ENCODE measurements at places on chromosomes 16 and 17.

- no peak for DNase-seq
Measured at GRCh38 chr17:41511116-41511515, 5.7 kb upstream of the KRT13 start.

- DNase-seq = no peak
Measured at GRCh38 chr17:43114151-43114552, 11.0 kb downstream of the BRCA1 start.

DNA sequence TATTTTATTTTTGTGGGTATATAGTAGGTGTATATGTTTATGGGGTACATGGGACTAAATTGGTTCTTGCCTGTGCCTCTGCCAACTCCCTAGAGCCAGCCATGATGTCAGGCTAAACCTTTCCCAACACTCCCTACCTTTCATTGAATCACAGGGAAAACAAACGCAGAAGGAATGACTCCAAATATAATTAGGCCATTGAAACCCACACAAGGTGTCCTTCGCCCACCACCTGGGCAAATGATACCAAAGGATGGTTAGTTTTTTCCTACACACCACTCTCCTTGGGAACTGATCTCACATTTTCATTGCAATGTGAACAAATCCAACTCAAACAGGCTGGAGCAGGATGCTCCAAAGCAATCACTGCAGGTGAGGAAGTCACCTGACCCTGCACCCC is 27.5 kb downstream of the WSB1 start:
- no peak for DNase-seq

DNA sequence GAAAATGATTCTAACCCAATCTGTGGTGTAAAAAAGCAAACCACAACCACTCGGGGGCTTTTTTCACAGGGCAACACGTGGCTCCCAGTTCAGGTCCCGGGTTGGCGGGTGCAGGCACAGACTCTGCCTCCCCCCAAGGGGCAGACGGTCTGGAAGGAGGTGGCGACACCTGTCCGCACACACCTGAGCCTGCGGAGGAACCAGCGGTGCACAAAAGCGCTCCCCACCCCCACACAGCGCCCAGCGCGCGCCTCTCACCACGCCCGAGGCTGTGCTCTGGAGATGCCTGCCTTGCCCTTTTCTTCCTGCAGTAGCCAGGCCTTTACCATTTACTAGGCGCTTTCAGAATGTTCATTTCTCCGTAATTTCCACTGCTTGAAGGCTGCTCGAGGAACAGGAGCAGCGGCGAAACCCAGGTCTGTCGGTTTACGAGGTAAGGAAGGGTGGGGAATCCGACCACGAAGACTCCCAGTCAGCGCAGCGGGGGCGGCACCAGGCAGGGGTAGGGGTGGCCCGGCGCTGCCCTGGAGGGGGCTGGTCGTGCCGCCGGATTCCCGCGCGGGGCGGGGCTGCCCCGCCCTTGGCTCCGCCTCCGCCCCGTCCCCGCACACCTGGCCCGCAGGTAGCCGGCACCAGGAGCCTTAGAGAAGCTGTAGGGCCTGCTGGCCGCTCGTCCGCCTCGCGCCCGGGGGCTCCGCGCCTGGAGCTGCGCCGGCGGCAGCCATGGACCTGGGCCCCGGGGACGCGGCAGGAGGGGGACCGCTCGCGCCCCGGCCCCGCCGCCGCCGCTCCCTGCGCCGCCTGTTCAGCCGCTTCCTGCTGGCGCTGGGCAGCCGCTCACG is at the start of gene USP43:
Gene USP43 (plus strand): TSS at position 608 of the 842 bp plus-strand sequence. CDS start 116 bp downstream, at position 724.
- DNase-seq = no peak

DNA sequence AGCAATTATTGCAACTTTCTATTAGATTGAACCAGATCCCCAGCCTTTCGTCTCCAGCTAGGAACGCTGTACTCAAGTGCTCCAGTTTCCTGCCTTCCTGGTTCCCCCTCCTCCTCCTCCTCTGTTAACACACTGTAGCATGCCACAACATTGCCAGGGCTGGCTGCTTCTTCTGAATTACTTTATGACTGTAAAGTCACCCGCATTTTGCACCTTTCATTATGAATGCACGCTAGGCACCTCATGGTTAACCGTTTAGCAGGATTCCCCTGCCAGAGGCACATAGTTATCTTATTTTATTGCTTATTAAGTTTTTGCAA is 4.5 kb downstream of the ZNF423 start:
- DNase-seq = no peak

- DNase-seq = peak; percentile 52
Measured at GRCh38 chr17:55513885-55514590, 2.8 kb upstream of the SMIM36 start.

GRCh38 chr16:69840975-69841374 is 78.8 kb downstream of the WWP2 start:
- no peak for DNase-seq

GRCh38 chr16:86522634-86523033 is 12.3 kb downstream of the FOXF1 start:
- no peak for DNase-seq

All from stimulated activated naive CD4-positive, alpha-beta T cell treated with Interleukin-2 at 50 U/mL for 16 hours (primary cell).